ENCODE measurements at places on chromosomes 3 and 15. TPM values are rescaled to one million over a fixed set of nuclear protein-coding genes. Genes with fewer than 3 reads are reported as not detected.

PLA2G4D gene
- total RNA-seq = not detected

GRCh38 chr3:8490079-8490552, 11.5 kb upstream of the LMCD1 start:
- peak overlapping the region; percentile 90 for H3K27ac ChIP-seq
- DNase-seq = no peak
- no peak overlapping the region for H3K4me3 ChIP-seq
- peaks cover 77% of the 10 kb centered on the region for H3K4me1 ChIP-seq

DNA sequence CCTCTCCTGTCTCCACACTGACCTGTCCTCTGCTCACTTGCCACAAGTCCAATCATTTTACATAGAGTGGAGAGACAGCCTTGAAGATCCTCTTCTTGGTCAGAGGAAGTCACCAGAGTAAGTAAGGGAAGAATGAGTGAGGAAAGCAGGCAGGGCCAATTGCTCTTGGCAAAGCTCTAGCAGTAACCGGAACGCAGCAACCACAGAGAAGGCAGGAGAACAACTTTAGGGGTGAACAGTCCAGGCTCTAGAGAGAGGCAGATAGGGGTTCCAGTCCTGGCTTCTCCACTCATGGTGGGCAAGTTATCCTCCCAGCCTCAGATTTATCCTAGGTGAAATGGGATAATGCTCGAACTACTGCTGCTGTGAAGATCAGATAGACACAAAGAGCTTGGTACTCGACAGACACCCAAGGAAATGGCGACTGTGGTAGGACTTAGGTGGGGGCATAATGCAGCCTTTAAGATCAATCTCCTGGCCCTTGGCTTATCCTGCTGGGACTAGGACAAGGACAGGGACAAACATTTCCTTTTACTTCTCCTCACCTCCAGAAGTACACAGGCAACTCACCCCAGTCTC, 1.2 kb upstream of the ADAMTSL3 start:
- no peak overlapping the region for H3K4me3 ChIP-seq
- H3K4me1 ChIP-seq = no peaks in the 10 kb centered on the region
- H3K36me3 ChIP-seq = no peaks in the 10 kb centered on the region
- H3K27me3 ChIP-seq = peaks cover 50% of the 10 kb centered on the region
- H3K27ac ChIP-seq = no peak overlapping the region
- DNase-seq = no peak

DNA sequence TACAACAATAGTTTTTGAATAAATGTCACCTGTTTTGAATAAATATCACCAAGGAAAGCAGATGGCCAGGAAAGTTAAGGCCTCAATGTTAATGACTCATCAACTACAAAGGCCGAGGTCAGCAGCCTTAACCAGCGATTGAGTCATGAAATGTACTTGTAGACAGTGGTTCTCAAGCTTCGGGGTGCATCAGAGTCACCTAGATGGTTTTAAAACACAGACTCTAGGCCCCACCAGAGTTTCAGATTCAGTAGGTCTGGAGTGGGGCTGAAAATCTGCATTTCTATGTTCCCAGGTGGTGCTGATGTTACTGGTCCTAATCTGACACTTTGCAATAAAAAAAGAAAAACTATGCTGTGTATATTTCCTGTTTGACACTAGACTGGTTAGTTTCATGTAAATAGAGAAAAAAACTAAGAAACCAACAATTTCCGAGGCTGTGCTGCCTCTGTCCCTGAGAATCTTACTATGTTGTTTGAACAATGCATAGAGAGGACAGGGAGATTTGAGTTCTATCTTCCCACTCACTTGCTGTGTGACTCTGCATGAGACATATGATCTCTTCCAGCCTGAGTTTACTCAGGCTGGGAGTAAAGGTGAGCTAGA, 9.8 kb downstream of the RAB27A start:
- peaks cover 33% of the 10 kb centered on the region for H3K4me1 ChIP-seq
- DNase-seq = no peak
- no peak overlapping the region for H3K27ac ChIP-seq
- no peaks in the 10 kb centered on the region for H3K27me3 ChIP-seq

DNA sequence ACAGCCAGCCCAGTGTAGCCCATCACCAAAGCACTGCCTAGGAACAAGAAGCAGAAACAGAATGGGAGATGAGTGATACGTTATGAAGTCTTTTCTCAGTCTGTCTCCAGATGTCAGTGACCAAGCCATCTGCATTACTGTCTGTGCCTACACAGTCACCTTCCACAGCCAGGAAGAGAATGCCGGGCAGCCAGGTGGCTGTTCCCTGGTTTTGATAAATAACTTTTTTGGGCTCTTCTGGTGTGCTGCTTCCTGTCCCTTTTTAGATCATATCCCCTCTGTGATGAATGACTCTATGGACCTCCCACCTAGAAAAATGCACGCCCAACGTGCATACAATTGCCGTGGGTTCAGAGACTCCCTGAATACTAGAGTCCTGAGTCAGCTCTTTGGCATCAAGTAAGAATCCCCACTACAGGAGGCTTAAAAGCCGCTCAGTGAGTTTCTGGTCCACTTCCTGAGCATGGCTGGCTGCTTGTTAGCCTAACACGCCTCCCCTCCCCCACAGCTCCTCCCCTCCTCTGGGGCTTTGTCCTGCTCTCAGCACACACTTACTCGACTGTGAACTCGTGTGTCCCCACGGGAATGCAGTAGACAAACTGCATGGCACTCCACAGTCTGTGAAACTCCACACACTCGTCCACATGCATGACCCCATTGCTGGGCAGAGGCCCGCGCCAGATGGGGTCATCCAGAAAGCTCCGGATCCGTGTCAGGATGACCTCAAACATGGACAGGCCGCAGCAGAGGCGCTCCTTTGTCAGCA, 34.7 kb downstream of the NIPA2 start:
- peaks cover 55% of the 10 kb centered on the region for H3K36me3 ChIP-seq
- H3K27ac ChIP-seq = peak overlapping the region; percentile 82
- peaks cover 19% of the 10 kb centered on the region for H3K4me1 ChIP-seq
- DNase-seq = no peak
- H3K27me3 ChIP-seq = no peaks in the 10 kb centered on the region
- H3K4me3 ChIP-seq = no peak overlapping the region

GRCh38 chr15:63544258-63545026, 40.0 kb downstream of the USP3 start:
- no peaks in the 10 kb centered on the region for H3K4me1 ChIP-seq
- no peaks in the 10 kb centered on the region for H3K36me3 ChIP-seq

DNA sequence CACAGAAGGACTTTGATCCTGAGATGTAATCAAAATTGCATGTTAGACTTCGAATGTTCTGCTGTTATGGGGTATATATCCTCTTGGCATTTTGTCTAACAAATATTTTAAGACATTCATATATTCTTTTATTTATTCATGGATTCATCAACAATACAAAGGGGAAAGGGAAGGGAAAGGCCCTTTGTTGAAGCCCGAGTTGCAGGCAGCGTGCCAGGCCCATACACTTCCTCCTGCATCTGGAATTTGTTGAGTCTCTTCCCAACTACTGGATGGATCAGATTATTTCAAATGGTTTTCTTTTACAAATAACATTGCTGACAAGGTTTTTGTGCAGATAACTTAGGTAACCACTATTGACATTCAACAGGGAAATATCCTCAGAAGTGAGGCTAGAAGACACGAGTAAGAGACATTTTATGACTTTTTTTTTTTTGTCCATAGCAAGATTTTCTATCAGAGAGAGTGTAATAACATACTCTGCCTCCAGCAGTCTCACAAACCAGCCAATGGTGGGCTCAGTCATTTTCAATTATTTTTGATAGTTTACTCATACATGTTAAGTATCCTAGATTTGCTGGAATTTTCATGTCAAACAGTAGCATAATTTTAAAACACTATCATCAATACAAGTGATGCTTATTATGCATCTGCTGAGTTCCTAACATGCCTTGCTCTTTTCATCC, 94.3 kb downstream of the RPL39L start:
- peaks cover 22% of the 10 kb centered on the region for H3K36me3 ChIP-seq
- no peak overlapping the region for H3K4me3 ChIP-seq
- H3K4me1 ChIP-seq = peaks cover 22% of the 10 kb centered on the region
- no peak for DNase-seq

DNA sequence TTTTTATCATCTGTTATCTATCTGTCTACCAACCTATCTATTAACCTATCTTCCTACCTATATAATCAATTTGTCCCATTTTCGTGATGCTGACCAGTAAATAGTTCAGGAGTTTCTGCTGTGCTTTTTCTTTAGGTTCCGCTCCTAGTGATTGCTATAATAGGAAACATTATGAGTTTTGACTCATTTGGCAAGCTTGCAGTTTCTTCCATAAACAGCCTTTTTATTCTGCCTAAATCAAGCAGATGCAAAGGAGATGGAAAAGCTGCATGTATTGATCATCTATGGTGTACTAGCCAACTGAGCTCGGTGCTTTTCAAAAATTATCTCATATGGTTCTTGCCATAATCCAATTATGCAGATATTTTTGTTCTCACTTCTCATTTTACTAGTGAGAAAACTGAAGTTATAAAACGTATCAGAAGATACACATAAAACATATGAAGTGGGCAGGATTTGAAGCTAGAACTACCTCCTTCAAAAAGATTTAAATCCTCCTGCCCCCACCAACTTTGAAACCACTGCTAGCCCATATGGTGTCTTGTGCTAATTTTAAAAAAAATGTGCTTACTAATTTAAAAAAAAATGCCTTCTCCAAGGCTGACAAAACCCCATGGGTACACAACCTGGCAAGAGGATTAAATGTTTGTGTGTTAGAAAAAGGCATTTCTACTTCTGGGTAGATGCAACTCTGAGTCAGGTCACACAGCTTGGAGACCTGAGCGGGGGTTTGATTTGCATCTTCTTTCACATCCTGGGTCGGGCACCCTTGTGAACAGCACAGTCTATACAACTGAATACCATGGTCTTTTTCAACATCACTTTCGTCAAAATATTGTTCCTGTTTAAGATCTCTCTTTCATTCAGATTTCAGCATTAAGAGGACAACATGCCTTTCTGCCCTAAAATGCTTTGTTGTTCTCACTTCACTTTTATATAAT, 267.0 kb downstream of the CHL1 start:
- no peaks in the 10 kb centered on the region for H3K36me3 ChIP-seq
- no peak overlapping the region for H3K27ac ChIP-seq
- DNase-seq = no peak
- no peaks in the 10 kb centered on the region for H3K4me1 ChIP-seq
- H3K27me3 ChIP-seq = peaks cover 2% of the 10 kb centered on the region

CHRM5 gene
- not detected for total RNA-seq

ATP13A5 gene
- not detected for total RNA-seq

GRCh38 chr3:46540550-46540949, 25.6 kb downstream of the LRRC2 start:
- DNase-seq = no peak
- H3K36me3 ChIP-seq = no peaks in the 10 kb centered on the region
- no peaks in the 10 kb centered on the region for H3K27me3 ChIP-seq
- no peak overlapping the region for H3K27ac ChIP-seq
- H3K4me3 ChIP-seq = no peak overlapping the region
- peaks cover 20% of the 10 kb centered on the region for H3K4me1 ChIP-seq

- no peaks in the 10 kb centered on the region for H3K27me3 ChIP-seq
- peaks cover 40% of the 10 kb centered on the region for H3K4me1 ChIP-seq
- DNase-seq = peak; percentile 71
- H3K27ac ChIP-seq = no peak overlapping the region
- no peaks in the 10 kb centered on the region for H3K36me3 ChIP-seq
These were observed 50.6 kb upstream of the PLXNA1 start for GRCh38 chr3:126932188-126932931.

TMC3 gene
- total RNA-seq = not detected

DNA sequence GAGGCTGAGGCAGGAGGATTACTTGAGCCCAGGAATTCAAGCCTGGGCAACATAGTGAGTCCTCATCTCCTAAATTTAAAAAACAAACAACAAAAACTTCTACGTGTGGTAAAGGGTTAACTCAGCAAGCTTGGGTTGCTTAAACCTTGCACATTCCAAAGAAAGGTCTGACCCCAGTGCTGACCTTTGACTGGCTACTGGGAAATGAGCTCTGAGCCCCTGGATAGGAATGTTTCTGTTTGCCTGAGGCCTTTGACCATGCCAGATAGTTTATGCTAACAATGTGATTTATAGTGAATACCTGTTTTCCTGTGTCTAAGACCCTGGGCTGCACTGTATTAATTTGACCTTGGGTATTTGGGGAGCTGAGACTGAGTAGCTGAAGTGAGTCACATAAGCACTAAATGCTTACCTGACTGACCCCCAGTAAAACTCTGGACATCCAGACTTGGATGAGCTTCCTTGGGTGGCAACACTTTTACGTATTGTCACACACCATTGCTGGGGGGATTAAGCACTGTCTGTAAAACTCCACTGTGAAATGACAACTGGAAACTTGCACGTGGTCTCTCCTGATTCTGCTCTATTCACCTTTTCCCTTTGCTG, 20.7 kb downstream of the TCAIM start:
- H3K4me3 ChIP-seq = no peak overlapping the region
- H3K27me3 ChIP-seq = no peaks in the 10 kb centered on the region
- DNase-seq = no peak
- peaks cover 14% of the 10 kb centered on the region for H3K36me3 ChIP-seq
- H3K27ac ChIP-seq = no peak overlapping the region

PML gene
- 38.8 TPM for total RNA-seq

All from chondrocyte (in vitro differentiated cells).